ENCODE measurements at places on chromosomes 1 and 21. TPM values are rescaled to one million over a fixed set of nuclear protein-coding genes. Genes with fewer than 3 reads are reported as not detected.

ETV3L gene
- not detected for total RNA-seq

DNTTIP2 gene
- total RNA-seq: 21.2 TPM

VANGL2 gene
- total RNA-seq: not detected

CHAF1B gene
- 0.55 TPM for total RNA-seq

LCE3D gene
- total RNA-seq: not detected

KNCN gene
- not detected for total RNA-seq

FCRL5 gene
- total RNA-seq: not detected

TCP10L gene
- total RNA-seq: 0.28 TPM

All from smooth muscle cell of bladder (primary cell).